ENCODE measurements at places on chromosomes 11 and 22.

GRCh38 chr11:17296852-17297559 lies 20.5 kb downstream of the NUCB2 start:
- DNase-seq, result no peak

DNA sequence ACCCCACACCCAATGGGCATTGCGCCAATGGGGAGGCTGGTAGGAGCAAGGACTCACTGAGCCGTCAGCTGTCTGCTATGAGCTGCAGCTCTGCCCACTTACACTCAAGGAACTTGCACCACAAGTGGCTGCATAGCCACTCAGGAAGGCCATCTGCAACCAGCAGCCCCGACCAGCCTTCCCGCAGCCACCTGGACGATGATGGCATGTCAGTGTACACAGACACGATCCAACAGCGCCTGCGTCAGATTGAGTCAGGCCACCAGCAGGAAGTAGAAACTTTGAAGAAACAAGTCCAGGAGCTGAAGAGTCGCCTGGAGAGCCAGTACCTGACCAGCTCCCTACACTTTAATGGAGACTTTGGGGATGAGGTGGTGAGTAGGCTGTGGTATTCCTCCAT lies 59.8 kb upstream of the HORMAD2 start:
- DNase-seq, result no peak

GRCh38 chr11:73281796-73282660 lies 9.9 kb downstream of the P2RY6 start:
- DNase-seq, result no peak

GRCh38 chr11:20110908-20111669 lies 49.2 kb downstream of the DBX1 start:
- peak; percentile 17 for DNase-seq

DNA sequence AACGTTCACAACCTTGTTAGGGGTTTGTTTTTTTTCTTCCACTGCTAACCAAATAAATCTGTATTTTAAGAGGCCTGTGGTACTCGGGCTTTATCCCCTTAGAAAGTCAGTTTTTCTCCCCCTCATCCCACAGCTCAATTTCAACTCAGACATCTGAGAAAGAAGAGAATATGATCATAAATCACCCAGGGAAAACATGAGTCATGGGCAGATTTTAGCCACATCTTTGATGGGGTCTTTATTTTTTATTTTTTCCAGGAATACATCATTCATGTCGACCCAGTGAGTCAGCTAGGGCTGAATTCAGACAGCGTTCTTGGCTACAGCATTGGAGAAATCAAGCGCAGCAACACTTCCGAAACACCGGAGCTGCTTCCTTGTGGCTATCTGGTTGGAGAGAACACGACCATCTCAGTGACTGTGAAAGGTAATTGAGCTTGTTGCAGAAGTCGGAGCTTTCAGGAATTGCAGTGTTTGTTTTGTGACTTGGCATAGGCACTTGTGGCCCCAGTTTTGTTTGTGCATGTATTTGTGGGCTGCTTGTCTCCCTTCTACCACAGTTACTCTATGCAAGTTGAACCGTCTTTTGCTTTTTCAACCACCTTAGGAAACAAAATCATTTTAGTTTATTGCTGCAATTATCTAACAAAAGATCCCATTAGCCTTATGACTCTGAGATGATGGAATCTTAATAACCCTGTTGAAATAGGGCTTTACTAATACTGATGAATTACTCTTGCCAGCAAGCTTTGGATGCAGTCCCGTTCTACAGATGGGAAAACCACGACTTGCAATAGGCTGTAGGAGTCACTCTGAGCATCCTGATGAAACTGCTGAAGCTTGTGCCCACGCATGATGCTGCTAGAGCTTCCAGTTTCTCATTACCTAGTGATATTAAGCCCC lies 62.7 kb downstream of the DBX1 start:
- no peak for DNase-seq

DNA sequence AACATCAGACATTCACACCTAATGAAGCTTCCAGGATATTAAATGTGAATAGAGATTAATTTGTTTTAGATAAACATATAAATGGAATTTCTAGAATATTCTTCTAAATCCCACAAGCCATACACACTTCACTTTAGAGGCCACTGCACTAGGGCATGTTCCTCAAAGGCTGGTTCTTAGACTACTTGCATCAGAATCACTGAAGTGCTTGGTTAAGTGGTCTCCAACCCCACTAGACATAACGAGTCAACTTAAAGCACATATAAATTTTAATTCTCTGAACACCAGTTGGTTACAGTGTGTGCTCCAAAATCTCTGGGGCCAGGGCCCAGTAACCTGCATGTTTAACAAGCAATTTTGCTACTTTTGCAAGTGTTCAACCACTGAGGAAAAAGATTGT lies 7.9 kb upstream of the ALKBH8 start:
- no peak for DNase-seq

- no peak for DNase-seq
Observed at GRCh38 chr11:67691149-67691548, 16.7 kb upstream of the ALDH3B2 start.

- no peak for DNase-seq
Observed at GRCh38 chr11:17457396-17458173, 19.1 kb downstream of the ABCC8 start.

GRCh38 chr11:112082729-112083128 lies 3.8 kb downstream of the TIMM8B start:
- DNase-seq, result no peak

- DNase-seq, result no peak
Observed at GRCh38 chr11:123516238-123516637, 86.2 kb downstream of the GRAMD1B start.

GRCh38 chr22:45677063-45677462 lies 5.4 kb downstream of the ATXN10 start:
- DNase-seq, result no peak

DNA sequence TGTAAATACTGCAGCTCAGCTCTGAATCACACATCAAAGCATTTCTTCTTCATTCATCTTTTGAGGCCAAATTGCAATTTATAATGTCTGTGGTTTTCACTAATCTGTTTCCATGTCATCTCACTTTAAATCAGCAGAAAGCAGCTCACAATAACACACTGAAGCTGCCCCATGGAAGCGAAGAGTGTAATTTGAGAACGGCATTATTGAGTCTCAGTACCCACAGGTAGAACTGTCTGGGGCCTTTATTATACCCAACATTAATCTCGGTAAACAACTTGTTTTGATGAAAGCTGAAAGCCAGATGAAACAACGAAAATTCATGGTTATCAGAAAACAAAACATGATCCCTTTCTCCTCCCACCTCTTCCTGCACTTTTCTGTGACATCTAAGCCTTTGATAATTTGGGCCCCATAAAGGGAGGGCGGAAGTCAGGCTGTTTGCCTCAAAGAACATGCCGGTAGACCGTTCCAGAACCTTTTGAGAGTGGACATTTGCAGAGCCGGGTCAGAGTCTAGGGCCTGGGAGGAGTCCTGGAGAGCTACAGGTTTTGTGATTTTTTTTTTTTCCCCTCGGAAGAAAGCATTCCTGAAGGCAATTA lies 68.2 kb upstream of the SESN3 start:
- DNase-seq, result no peak

- DNase-seq, result no peak
Observed at GRCh38 chr11:117607449-117607848, 189.6 kb downstream of the DSCAML1 start.

GRCh38 chr11:91563176-91563575 lies 661.4 kb upstream of the FAT3 start:
- DNase-seq, result no peak

DNA sequence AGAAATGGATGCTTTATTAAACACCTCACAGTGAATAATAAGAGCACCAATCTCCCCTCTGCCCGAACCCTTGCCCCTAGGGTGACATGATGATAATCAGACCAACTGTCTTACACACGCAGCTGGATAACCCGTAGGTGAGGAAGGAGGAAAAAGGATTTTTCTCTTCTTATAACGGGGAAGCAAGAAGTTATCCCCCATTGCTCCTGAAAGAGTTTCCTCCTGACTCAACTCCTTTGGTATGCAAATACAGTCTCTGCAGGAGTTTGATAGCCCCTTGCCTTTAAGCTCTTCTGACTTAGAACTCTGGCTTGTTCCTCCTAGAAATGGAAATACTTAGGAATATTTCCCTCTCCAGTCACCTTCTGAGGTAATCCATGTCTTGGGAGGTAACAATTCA lies 455.8 kb downstream of the TMEM135 start:
- no peak for DNase-seq

DNA sequence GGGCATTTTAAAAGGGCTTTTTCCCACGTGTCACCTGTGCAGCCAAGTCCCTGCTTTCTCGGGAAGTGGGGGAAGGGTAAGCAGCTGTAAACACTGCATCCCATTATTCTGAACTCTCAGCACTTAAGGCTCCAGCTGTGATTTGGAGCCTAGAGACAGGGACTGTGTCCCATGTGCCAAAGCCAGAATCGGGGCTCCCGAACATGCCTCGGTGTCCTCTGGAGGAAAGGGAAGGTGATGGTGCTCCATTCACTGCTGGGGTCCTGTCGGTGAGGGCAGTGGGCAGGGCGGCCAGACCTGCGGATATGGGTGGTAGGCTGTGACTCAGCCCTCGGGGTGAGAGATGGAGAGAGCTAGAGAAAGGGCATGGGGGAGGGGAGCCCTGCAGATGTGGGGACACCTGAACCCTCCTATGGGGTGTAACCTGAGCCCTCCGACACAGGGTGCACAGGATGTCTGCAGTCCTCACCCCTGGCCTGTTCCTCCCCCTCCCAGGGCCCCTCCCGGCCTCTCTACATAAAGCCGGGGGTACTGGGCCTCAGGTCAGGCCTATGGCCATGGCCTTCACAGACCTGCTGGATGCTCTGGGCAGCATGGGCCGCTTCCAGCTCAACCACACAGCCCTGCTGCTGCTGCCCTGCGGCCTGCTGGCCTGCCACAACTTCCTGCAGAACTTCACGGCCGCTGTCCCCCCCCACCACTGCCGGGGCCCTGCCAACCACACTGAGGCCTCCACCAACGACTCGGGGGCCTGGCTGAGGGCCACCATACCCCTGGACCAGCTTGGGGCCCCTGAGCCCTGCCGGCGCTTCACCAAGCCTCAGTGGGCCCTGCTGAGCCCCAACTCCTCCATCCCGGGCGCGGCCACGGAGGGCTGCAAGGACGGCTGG lies 31.8 kb downstream of the CAPN1 start:
- no peak for DNase-seq

All from activated CD8-positive, alpha-beta memory T cell treated with anti-CD3 and anti-CD28 coated beads for 48 hours (primary cell).